ENCODE measurements at places on chromosomes 3 and 15.

DNA sequence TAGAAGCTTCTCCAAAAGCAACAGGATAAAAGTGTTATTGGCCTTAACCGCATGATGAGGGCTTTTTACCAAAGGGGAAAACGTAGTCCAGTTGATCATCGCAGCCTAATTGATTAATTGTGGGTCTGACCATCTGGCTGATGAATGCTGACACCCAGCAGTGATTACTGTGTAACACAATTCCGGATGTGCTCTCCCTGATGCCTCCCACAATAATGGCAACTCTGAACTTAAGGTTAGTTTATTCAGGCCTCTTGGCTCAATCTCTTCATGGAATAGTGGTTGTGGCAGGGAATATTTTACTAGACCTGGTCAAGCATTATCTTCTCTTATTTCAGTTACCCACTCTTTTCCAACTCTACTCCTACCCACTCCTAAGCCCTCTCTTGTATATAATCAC is 332.9 kb downstream of the TIGIT start:
- no peak for DNase-seq

GRCh38 chr15:48433226-48433886 is 102.1 kb downstream of the DUT start:
- DNase-seq, result no peak

- DNase-seq, result no peak
These were observed 64.8 kb upstream of the CLSTN2 start for GRCh38 chr3:139870000-139870675.

DNA sequence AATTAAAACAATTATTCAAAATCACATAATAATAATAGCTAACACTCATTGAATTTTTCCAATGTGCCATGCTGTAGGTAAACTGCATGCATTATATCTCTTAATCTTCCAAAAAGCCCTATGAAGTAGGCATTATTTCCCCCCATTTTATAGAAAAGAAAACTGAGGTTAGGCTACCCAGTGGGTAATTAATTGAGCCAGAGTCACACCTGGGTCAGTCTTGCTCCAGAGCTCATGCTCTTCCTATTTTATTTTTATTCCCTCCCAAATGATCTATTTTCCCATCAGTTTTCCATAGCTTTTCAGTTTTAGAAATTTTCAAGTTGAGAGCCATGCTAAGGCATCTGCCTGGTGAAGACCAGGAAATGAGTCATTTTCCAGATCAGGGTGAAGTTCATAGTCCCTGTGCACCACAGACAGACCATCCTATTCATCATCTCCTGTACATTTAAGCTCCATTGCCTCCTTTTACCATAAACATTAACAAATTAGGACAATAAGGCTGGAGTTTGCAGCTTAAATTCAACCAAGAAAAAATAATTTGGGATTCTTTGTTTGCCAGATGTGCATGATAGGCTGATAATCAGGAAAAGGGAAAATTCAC is 417.3 kb downstream of the OTOL1 start:
- DNase-seq, result no peak

GRCh38 chr3:10570196-10570946 is 65.0 kb upstream of the ATP2B2 start:
- DNase-seq, result no peak

GRCh38 chr15:78921940-78922339 is 22.9 kb downstream of the CTSH start:
- no peak for DNase-seq

DNA sequence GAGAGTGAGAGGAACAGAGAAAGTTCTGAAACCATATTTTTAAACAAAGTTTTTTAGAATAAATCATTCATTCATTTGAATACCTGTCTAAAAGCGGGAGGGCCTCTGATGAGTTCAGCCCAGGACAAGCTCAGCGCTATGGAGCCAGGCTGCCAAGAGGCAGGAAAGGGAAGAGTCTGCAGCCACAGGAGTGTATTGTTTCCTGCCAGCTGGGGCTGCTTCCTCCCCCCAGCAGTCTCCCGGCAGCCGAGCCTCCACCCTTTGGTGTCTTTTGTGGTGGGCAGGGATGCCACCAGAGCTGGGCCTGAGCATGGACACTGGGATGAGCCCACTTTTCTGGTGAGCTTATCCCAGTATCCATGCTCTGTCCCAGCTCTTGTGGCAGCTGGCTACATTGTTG is 199.5 kb upstream of the TPRG1 start:
- no peak for DNase-seq

- peak; percentile 10 for DNase-seq
These were observed 68.8 kb downstream of the ANXA2 start for GRCh38 chr15:60328852-60329443.

GRCh38 chr3:149908424-149908957 is 62.2 kb downstream of the PFN2 start:
- DNase-seq, result no peak

DNA sequence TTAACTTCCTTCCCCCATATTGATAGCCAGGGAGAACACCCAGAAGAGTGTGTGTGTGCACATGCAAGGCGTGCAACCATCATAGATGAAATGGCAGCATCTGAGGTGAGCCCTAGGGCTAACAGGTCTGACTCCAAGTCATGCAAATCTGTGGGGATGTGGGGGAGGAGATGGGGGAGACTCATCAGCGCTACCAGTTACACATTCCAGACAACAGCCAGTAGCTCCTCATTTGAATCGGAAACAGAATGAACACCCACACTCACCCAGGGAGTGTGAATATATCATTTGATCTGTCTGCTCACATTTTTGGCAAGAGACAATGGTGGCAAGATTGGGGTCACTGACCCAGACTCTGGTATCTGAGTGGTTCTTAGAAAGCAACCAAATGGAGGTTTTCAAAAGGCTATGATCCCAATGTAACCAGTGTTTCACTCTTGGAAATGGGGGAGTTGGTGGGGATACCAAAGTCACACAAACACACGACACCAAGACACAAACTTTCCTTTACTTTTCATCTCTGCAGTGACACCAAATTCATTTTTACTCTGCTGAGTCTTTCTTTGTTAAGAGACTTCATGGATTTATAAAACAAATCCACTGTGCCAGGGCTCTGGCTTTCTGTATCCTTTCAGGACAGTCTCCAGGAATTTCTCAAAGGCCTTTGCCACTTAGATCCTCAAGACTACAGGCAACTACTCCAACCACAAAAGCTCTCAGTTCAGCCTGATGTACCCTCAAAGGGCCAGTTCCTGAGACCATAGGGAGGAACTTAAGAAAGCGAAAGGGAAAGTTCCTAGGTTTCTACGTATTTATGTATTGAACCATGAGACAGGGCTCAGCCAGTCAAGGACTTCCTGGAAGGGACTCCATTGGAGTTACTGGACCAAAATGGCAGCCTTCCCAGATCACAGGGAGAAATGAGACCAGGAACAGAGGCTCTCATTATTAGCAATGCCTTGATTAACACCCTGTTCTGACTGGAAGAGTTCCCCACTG is 2.2 kb downstream of the CDCP1 start:
- no peak for DNase-seq

- DNase-seq, result no peak
These were observed 584 bp upstream of the LARS2 start for GRCh38 chr3:45387636-45388348.

GRCh38 chr3:189269365-189269764 is 97.6 kb downstream of the TPRG1 start:
- DNase-seq, result no peak

- DNase-seq, result no peak
These were observed 83.5 kb upstream of the BCL6 start for GRCh38 chr3:187828579-187829452.

DNA sequence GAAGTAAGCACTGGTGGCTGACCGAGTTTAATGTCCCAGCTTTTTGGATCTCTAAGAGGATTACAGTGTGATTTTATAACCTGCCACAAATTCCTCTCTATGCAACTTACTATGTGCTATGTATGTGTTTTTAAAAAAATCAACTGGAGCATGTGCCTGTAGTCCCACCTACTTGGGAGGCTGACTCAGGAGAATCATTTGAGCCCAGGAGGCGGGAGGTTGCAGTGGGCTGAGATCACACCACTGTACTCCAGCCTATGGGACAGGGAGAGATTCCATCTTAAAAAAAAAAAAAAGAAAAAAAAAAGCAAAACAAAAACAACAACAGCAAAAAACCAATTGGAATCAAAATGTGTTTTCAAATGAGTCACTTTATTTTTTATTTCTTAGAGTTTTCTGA is 29.6 kb downstream of the DUT start:
- DNase-seq, result no peak

DNA sequence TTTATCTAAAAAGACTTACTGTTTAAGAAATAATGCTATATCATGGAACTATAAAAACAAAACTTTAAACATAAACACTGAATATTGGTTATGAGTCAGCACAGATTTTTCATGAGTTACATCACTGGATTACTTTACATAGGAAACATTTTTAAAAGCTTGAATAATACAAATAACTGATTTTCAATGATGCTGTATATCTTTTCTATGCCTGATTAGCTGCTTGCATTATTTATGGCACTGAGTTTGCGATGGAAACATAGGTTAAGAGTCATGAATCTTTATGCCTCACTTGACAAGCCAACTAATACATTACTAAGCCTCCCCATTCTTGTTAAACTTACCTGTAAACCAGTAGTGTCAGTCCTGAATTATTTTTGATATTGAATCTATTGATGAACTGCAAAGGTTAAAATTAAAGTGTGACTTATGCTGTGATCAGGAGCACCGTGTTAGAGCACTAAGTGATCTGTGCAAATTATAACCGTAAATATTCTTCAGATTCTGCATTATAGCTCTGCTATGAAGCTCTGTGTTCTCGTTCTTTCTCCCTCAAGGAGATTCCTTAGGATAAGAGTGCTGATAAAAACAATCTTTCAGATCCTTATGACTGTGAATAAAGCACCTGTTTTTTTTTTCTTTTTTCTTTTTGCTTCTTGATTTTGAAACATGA is 437.3 kb upstream of the BCHE start:
- no peak for DNase-seq

DNA sequence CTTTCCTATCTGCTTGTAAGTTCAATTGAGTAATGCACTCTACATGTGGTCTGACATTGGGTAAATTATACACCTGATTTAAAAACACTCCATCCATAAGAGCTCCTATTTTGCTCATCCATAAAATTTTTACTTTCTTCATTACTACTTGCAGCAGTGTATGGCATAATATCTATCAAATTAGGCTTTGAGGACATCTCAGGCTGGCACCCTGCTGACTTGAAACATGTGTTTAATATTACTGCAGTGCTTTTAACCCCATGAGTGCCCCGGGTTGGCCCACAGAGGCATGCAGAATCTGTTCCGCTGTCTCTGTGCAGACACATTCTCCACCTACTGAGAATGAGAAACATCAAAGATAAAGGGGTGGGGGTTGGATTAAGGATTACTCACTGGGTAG is 249.9 kb upstream of the DNAJC19 start:
- DNase-seq, result no peak

DNA sequence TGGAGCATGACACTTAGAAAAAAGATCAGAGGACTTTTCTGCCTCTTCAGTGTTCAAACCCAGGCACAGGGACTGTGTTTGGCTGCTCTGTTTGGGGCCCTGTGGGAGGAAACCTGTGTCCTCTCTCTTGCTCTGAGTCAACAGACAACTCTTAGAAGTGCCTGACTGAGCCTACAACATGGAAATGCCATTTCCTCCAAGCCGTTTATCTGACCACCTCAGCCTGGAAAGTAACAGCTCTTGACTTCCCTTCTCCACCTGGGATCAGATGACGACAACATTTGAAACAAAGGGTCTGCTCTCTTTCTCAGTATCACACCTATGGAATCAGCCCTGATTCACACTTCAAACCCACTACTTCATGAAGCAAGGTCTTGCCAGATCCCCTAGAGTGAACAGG is 91.3 kb upstream of the CTDSPL start:
- no peak for DNase-seq

DNA sequence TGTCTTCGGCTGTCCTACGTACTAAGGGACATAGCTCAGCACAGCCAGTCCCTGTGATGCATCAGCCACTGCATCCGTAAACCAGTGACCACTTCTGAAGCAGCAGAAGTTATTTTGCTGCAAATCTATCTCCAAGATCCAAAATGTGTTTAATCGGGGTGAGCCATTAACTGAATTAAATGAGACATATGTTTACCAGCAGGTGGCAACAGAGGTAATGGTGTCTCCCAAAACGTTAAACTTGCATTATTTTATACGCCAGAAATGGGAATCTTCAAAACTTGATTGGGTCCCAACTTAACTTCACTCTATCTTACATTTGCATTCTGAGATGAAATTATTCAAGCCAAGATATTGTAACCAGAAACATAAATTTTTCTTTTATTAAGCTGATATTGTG is 75.3 kb upstream of the BOC start:
- no peak for DNase-seq

- peak; percentile 6 for DNase-seq
These were observed 17.8 kb downstream of the CEP19 start for GRCh38 chr3:196694202-196694638.

DNA sequence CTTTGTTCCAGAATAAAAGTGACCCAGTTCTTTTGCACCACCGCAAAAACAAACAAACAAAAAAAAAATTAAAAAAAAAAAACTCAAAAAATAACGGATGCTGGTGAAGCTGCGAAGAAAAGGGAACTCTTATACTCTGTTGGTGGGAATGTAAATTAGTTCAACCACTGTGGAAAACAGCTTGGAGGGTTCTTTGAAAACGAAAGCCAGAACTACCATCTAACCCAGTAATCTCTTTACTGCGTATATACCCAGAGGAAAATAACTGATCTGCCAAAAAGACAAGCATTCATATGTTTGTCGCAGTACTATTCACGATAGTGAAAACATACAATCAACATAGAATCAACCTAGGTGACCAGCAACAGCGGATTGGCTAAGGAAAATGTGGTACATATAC is 298.9 kb upstream of the CBLB start:
- no peak for DNase-seq

DNA sequence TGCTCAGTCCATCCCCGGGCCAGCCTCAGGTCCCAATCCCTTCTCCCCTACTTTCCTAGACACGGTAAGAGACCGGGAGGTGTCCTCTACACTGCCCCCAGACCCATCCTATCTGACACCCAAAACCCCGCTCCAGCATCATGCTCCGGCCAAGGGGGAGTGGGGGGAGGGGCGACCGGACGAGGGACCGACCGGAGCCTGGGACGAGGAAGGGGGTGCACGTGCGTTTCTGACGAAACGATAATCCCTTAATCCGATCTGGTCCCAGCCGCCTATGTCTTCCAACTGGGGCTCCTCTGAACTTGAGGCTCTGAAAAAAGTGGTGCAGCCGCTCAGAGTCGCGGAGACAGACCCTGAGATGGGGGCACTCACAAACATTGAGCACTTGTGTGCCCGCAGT is 494 bp downstream of the CPLX3 start:
- no peak for DNase-seq

DNA sequence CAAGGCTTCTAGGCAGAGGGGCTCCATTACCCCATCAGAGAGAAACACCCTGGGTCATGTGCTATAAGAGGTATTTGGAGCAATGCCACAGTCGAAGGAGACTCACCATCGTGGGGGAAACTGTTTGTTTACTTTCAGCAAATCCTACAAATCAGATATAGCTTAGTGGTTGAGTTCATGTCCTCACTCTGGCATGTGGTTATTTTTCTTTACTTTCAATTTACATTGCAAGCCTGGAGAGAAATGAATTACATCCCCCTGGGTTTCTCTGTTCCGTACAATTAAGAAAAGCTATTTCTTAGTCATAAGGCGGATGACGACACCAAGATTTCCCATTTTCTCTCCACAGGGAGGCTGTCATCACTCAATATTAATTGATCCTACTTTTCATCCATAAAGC is 36.9 kb downstream of the RFTN1 start:
- no peak for DNase-seq

GRCh38 chr3:13063225-13063624 is 10.0 kb downstream of the IQSEC1 start:
- DNase-seq, result no peak

GRCh38 chr15:45116482-45117307 is 2.6 kb downstream of the DUOXA2 start:
- DNase-seq, result no peak
